ENCODE measurements at places on chromosomes 4 and X.

- DNase-seq: peak; percentile 78
Measured at GRCh38 chr4:20194123-20195013, 57.3 kb upstream of the SLIT2 start.

GRCh38 chr4:21203416-21203815 is 503.2 kb downstream of the PACRGL start:
- no peak for DNase-seq

GRCh38 chr4:121950680-121951520 is 960 bp downstream of the TRPC3 start:
- DNase-seq: no peak

- peak; percentile 23 for DNase-seq
Measured at GRCh38 chrX:50697691-50698090, 116.3 kb downstream of the SHROOM4 start.

GRCh38 chrX:81957900-81958545 is 756.1 kb downstream of the SH3BGRL start:
- no peak for DNase-seq

DNA sequence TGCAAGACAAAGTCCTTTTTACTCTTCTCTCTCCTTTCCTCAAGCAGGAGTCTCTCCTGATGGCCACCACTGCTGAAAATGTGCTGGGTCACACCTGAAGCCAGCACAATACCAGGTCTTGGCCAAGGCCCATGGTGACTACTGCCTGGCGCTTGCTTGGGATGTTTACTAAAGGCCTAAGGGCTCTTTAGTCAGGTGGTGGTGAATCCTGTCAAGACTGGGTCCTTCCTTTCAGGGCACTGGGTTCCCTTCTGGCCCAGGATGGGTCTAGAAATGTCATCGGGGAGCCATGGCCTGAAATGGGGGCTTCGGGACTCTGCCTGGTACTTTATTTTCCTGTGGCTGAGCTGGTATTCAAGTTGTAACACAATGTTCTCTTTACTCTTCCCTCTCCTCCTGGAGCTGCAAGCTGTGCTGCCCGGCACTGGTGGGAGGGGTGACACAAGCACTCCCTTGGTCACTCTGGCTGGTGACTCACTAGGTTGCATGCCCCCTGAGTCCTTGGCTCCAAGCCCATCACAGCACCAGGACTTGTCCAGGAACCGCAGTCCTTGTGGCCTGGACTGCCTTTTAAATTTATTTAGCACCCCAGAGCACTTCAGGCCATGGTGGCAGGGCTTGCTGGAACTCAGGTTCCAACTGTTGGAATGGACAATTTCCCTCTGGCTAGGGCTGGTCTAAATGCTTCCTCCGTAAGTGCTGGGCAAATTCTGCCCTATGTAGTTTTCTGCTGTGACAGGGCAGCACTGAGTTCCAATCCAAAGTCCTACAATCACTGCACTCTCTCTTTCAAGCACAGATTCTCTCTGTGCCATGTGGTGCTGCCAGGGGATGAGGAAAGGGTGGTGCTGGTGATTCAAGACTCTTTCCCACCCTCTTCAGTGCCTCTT is 11.3 kb downstream of the ARL13A start:
- DNase-seq: no peak

All from BJ (cell line).